B cell (primary cell): ENCODE measurements at places on chromosomes 12 and 14. TPM values are rescaled to one million over a fixed set of nuclear protein-coding genes. Genes with fewer than 3 reads are reported as not detected.

- no peaks in the 10 kb centered on the region for H3K36me3 ChIP-seq
- no peaks in the 10 kb centered on the region for H3K4me1 ChIP-seq
- no peak overlapping the region for H3K27ac ChIP-seq
- H3K4me3 ChIP-seq: no peak overlapping the region
- H3K27me3 ChIP-seq: no peaks in the 10 kb centered on the region
These were observed 14.3 kb downstream of the PTCSC3 start for GRCh38 chr14:36162267-36162666.

- DNase-seq: no peak
- H3K4me1 ChIP-seq: peaks cover 5% of the 10 kb centered on the region
- H3K4me3 ChIP-seq: no peak overlapping the region
- peak overlapping the region; percentile 28 for H3K27ac ChIP-seq
These were observed 4.7 kb downstream of the MDM2 start for GRCh38 chr12:68812553-68813241.

DNA sequence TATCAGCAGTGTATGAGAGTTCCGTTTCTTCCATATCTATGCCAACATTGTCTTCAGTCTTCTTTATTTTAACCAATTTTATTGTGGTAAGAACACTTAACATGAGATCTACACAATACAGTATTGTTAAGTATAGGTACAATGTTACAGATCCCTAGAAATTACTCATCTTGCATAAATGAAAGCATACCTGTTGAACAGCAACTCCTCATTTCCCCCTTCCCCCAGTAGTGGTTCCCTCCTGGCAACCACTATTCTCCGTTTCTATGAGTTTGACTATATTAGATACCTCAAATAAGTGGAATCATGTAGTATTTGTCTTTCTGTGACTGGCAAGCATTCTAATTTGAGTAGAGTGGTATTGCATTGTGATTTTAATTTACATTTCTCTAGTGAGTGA, 150.5 kb downstream of the CRADD start:
- H3K27ac ChIP-seq: no peak overlapping the region
- no peaks in the 10 kb centered on the region for H3K27me3 ChIP-seq
- no peaks in the 10 kb centered on the region for H3K36me3 ChIP-seq
- no peak for DNase-seq
- no peak overlapping the region for H3K4me3 ChIP-seq
- H3K4me1 ChIP-seq: no peaks in the 10 kb centered on the region

- no peaks in the 10 kb centered on the region for H3K36me3 ChIP-seq
- H3K4me3 ChIP-seq: no peak overlapping the region
- peaks cover 4% of the 10 kb centered on the region for H3K4me1 ChIP-seq
- DNase-seq: no peak
These were observed 42.0 kb downstream of the HECTD4 start for GRCh38 chr12:112340230-112340629.

CEP170B gene
- total RNA-seq: 0.56 and 0.59 TPM in 2 replicates

- no peak overlapping the region for H3K4me3 ChIP-seq
- DNase-seq: no peak
- H3K36me3 ChIP-seq: peaks cover 2% of the 10 kb centered on the region
- H3K27ac ChIP-seq: no peak overlapping the region
- no peaks in the 10 kb centered on the region for H3K27me3 ChIP-seq
These were observed 26.5 kb downstream of the GPR68 start for GRCh38 chr14:91218014-91218413.

GRCh38 chr12:4353785-4354208, 25.7 kb downstream of the FGF23 start:
- no peaks in the 10 kb centered on the region for H3K4me1 ChIP-seq
- DNase-seq: peak; percentile 16
- no peak overlapping the region for H3K27ac ChIP-seq
- no peaks in the 10 kb centered on the region for H3K27me3 ChIP-seq
- H3K36me3 ChIP-seq: peaks cover 2% of the 10 kb centered on the region

ZNF891 gene
- total RNA-seq: 6.8 and 7.7 TPM in 2 replicates
